Activated effector memory CD4-positive, alpha-beta T cell treated with anti-CD3 and anti-CD28 coated beads, Interleukin-2, amount 50 U/mL, for 16 hours (primary cell): ENCODE measurements at places on chromosomes 3 and 15.

GRCh38 chr3:158167737-158168557 lies 58.1 kb downstream of the RSRC1 start:
- DNase-seq, result no peak

DNA sequence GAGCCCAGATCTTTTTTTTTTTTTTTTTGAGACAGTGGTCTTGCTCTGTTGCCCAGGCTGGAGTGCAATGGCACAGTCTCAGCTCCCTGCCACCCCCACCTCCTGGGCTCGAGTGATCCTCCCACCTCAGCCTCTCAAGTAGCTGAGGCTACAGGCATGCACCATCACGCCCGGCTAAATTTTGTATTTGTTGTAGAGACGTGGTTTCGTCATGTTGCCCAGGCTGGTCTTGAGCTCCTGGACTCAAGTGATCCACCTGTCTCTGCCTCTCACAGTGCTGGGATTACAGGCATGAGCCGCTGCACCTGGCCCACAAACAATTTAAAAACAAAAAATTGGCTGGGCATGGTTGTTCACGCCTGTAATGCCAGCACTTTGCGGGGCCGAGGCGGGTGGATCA lies 22.6 kb upstream of the SLC6A6 start:
- DNase-seq, result no peak

- no peak for DNase-seq
Observed at GRCh38 chr3:32758375-32758753, 59.4 kb upstream of the TRIM71 start.

- no peak for DNase-seq
Observed at GRCh38 chr3:184800349-184800930, 11.5 kb upstream of the VPS8 start.

DNA sequence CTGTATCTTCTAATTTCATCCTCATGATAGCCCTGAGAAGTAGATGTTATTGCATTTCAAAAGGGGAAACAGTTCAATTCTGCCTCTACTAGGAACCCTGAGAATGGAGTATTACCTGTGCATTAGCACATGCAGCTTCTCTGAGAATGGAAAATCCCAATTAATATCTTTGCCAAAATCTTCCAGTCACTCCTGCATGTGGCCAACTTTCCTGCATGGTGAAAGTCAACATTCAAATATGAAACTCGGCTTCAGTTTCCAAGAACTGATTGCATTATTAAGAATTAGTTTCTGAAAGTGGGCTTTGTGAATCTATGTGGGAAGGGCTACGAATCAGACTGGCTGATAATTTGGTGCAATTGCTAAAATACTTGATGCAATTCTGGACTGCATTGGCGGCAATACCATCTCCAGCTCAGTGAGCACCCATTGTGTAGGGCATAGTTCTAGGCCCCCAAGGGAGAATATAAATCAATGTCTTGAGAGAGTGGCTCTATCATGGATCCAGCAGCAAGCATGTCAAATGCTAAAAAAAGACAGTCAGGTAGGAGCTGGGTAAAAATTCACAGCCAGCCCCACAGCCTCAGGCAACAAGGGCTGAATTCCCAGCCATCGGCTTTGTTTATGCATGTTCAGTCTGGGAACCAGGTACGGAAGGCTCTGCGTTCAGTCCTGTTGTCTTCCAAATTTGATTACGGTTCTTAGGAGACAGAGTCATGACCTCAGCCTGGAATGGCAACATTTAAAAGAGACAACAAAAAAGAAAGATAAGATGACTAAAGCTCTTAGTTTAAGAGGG lies 18.8 kb upstream of the BCL6 start:
- no peak for DNase-seq

GRCh38 chr3:162141272-162141791 lies 644.7 kb downstream of the OTOL1 start:
- no peak for DNase-seq
